ENCODE measurements at places on chromosomes 11 and 22.

DNA sequence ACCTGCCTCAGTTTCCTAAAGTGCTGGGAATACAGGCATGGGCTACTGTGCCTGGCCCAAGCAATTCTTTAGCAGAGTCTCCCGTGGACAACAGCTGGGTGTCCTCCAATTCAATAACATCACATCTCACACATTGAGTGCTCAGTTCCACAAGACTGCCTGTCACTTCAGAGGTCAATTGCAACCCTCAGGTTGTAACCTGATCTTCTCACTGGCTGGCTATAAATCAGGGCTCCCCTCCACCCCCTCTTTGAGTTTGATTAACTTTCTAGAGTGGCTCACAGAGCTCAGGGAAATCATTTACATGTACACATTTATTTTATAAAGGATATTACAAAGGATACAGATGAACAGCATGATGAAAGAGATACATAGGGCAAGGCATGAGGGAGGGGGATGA, 68.1 kb downstream of the MCHR1 start:
- DNase-seq = no peak

- no peak for DNase-seq
Observed at GRCh38 chr11:71322861-71323582, 70.6 kb upstream of the SHANK2 start.

- no peak for DNase-seq
Observed at GRCh38 chr11:119643212-119643875, 85.7 kb downstream of the NECTIN1 start.

DNA sequence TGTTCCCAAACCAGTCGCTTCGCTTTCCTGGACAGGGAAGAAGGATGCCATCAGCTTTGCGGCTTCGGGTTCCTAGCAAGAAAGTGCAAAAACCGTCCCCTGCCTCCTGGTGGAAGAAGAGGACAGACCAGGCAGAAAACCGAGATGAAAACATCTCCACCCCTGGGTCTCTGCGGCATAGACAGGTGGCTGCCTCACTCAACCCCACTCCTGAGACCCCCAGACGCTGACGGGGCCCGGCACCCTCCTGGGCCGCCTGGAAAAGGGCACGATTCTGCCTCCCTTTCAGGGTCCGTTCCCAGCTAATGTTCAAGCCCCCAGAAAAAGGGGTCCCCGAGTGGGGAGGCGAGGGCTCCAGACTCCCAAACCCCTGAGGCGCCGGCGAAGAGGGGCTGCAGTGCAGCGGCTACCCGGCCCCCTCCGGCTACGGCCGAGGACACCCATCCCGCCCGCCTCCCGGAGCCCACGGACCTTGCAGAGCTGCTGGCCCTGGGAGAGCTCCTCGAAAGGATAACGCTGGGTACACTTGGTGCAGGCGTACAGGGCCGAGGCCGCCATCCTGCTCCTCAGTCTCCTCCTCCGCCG, 569 bp downstream of the FAM76B start:
- DNase-seq = peak; percentile 39

GRCh38 chr11:61265357-61265756, 24.4 kb downstream of the PGA5 start:
- DNase-seq = no peak

- no peak for DNase-seq
Observed at GRCh38 chr22:46096051-46096450, 54.3 kb upstream of the PPARA start.

DNA sequence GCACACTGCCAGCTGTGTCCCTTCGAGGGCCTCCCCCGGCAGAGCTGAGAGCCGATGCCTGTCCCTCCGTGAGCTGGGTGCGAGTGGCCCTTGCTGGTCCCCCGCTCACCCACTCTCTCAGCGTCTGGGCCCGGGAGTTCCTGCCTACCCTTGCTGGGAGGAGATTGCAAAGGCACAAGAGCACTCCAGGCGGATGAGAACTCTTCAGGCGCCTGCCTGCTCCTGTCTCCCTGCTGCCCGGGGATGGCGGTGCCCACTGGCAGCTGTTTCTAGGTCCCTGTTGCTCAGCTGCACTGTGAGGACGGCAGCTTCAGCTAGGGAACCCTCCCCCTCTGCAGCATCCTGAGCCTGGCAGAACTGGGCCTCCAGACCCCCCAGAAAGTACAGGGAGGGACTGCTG, 61.1 kb downstream of the FLRT1 start:
- DNase-seq = no peak

All from stimulated activated CD4-positive, alpha-beta T cell treated with anti-CD3 and anti-CD28 coated beads, Interleukin-4, amount 100 ng/mL, for 24 hours (primary cell).